ENCODE measurements at places on chromosomes 3 and 15. TPM values are rescaled to one million over a fixed set of nuclear protein-coding genes. Genes with fewer than 3 reads are reported as not detected.

DNA sequence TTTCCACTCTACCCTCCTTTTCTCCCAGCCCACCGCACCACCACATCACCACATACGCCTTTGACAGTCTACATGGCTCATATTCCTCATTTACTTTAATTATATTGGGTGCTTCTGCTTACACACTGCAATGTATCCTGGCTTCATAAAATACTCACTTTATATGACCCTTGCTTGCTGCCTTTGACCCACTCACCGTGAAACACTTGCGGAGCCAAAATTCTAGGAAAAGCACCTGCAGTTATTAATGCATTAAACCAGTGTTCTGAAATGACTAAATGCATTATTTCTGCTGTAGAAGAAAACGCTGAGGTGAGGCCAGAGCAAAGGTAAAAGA lies 217.5 kb upstream of the ICE2 start:
- no peak for DNase-seq

GRCh38 chr15:51195459-51195858 lies 100.8 kb upstream of the TNFAIP8L3 start:
- no peak for DNase-seq

GRCh38 chr15:58203537-58203936 lies 65.4 kb downstream of the AQP9 start:
- peak; percentile 79 for DNase-seq

GRCh38 chr3:42129014-42129953 lies 38.1 kb downstream of the TRAK1 start:
- DNase-seq = no peak

DNA sequence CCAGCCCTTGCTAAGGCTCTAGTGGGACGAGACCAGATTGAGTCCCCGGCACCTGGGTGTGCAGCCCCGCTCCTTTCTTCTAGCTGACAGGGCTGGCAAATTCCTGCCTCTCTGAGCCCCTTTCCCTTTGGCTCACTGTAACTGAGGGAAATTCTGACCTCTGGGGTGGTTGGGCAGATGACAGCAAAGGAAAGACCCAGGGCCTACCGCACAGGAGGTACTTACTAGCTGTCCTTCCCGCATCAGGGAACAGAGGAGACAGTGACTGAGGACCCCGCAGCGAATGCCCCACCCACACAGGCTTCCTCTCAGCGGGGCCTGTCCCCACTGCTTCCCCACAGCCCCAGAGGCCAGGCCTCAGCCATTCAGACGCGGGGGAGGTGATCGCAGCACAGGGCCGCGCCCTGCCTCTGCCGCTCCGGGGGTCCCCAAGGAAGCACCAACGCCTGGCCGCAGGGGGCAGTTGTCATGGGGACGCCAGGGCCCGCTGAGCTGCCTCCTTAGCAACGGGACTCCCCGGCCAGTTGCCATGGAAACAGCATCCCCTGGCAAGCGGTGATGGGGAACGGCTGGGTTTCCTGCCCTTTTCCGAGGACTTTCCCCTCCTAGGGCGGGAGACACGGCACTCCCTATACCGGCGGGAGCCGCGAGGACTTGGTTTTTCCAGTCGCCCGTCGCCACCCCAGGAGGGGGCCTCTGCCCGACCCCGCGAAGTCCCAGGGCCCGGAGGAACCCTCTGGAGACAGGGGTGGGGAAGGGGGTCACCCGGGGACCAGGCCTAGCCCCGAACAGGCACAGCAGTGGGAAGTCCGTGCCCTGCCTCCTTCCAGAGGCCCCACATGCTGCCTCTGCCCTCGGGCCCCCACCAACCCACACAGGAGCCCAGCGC lies 50.1 kb downstream of the HCN4 start:
- peak; percentile 21 for DNase-seq

DNA sequence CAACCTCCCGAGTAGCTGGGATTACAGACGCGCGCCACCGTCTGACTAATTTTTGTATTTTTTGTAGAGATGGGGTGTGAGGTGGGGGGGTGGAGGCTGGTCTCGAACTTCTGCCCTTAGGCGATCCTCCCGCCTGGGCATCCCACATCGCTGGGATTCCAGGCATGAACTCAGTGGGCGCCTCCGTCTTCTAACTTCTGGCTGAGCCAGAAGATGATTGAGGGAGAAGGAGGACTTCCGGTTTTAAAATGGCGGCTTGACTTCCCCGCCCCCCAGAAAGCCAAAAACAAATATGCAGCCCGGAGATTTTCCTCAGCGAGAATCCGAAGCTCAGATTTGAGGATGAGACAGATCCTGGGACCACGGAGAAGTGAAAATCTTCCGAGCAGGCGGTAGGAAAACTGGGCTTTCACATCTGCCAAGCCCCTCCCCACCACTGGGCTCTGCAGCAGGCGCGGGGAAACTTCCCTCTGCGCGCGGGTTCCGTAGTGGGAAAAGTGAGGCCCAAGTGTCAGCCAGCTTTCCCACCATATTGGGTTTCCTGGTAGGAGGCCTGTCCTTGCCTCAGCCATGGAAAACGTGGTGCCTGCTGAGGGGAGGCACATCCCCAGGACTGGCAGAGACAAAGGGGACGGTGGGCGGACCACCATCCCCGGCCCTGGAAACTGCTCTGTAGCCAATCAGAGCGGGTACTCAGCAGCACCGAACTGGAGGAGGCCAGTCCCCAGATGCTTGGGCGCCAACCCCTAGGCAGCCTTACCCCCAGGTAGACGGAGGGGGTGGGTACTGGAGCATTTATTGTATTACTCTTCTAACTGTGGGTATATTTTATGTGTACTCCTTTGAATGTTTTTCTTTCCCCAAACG lies 17.3 kb downstream of the CHST14 start:
- DNase-seq = no peak

DNA sequence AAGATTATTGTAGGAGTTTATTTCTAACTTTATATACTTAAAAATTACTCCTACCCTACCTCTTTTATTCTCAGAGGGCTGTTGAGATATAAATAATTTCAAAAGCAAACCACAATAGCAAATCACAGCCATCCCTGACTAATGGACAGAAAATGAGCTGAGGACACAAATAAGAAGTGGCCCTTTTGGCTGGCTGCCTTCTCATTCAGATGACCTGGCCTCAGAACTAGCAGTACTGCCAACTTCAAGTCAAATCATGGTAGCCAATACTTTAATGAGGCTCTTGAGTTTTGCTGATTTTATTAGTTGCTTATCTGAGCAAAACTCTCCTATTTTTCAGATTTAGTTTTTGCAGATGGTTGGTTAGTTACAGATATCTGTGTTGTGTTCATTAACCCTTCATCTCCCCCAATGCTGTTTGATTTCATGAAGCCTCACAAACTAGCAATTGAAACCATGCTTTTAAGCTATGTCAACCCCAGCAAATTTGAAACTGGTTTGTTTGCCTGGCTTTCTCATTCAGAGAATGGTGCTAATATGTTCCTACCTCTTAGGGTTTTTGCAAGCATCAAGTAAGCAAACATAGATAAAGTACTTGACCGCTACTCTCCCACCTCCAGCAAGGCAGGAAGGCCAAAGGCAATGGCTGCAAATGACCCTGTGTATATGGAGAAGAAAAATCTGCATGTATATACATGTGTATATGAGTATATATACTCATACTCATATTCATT lies 73.4 kb upstream of the HACD2 start:
- DNase-seq = no peak

GRCh38 chr3:12193485-12194165 lies 34.9 kb upstream of the TIMP4 start:
- DNase-seq = no peak

DNA sequence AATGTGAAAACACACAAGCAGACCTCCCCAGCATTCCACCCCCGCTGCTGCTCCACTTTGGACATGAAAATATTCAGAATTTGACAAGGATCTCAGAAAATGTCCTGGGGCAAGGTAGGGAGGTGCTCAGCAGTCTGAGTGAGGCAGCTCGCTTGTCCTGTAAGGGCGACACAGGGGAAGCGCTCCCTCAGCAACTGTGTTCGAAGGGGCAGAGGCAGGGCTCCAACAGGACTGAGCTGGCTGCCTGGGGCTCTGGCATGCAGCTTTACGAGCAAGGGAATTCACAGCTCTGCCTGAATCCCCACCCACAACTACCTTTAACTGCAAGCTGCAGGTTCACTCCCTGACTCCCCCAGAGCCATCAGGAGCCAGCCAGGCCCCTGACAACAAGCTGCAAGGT lies 287.0 kb upstream of the LYSMD4 start:
- no peak for DNase-seq

DNA sequence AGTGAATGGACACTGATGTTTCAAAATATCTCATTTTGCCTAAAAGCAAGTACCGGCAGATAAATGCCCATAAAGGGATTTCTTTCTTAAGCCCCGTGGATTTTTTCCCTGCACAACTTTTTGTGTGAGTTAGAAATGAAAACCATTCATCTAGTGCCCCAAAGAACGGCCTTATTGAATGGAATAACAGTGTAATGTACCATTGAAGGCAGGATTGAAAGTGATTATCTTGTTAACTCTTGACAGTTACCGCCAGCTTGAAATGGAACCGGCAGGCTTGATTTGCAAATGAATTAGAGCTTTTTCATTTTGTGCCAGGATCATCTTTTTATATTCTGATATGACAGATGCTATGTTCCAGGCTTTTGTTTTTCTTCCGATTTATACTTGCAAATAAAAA lies 162.2 kb downstream of the RSRC1 start:
- DNase-seq = no peak

- DNase-seq = no peak
Observed at GRCh38 chr15:81785181-81785580, 260.6 kb downstream of the MEX3B start.

DNA sequence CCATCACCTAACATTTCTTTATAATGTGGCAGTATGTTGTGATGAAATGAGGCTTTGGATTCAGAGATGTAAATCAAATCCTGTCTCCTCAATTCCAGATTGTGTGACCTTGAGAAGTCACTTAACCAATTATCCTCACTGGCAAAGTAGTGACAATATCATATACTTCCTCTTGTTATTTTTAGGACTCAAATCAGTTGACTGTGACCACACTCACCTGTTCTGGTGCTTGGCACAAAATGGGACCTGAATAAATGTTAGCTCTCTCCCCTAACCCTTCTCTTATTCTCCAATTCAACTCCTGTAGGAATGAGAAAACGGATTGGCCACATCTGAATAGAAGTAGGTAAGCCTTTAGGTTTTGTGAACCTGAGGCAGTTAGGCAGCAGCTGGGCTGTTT lies 42.1 kb downstream of the IQCH start:
- no peak for DNase-seq

GRCh38 chr3:68771681-68772080 lies 160.7 kb downstream of the TAFA4 start:
- no peak for DNase-seq

- no peak for DNase-seq
Observed at GRCh38 chr3:122100591-122101463, 45.7 kb downstream of the CD86 start.

DNA sequence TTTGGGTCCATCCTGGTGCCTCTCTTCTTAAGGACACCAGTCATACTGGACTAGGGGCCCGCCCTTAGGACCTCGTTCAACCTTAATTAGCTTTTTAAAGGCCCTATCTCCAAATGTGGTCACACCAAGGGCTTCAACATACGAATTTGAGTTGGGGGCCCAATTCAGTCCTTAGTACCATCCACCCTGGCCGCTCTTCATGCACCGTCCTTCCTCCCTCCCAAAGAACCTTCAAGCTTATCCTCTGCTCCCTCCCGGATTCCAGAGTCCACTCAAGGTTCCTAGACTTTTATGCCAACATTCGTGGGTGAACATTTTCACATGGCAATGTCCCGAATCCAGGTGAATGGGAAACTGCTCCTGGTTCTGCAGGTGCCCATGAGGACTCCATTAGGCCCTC lies 201.3 kb upstream of the IGF1R start:
- no peak for DNase-seq

GRCh38 chr15:36907295-36907694 lies 193.1 kb downstream of the MEIS2 start:
- no peak for DNase-seq

- DNase-seq = peak; percentile 78
Observed at GRCh38 chr15:76059320-76060117, at the start of gene TMEM266. TSS of gene TMEM266 (plus strand) at chr15:76059985. CDS start at chr15:76134264, 74,279 bp downstream.

SLC30A4 gene
- total RNA-seq = 14.5 TPM

CAMK1 gene
- 25.4 TPM for total RNA-seq

FOXB1 gene
- not detected for total RNA-seq

DHFR2 gene
- 7.2 TPM for total RNA-seq

RBP2 gene
- total RNA-seq = not detected

SAMD7 gene
- not detected for total RNA-seq

HHATL gene
- 51.8 TPM for total RNA-seq

CYP11A1 gene
- total RNA-seq = 0.21 TPM

SPATA12 gene
- total RNA-seq = not detected

PEAK1 gene
- 77.6 TPM for total RNA-seq

Measured in tongue (tissue), 3 donors.